HFFc6 (cell line): ENCODE measurements at places on chromosomes 3 and 15.

DNA sequence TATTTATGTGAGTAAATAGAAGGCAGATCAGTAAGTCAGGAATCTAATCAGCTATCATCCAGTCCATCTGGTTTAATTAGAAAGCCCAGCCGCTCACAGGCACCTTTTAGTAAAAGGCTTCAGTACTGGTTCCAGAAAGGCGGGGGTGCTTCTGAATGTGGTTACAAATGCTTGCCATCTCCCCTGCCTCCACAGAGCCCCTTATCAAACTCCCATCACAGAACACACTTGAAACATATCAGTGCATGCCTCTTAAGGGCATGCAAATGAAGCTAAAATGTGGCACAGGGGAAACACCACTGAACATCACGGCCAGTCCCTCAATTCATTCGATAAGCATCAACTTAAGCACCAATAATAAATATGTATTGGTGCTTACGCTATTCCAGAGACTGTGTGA lies 261.4 kb downstream of the RORA start:
- DNase-seq = no peak
- peaks cover 76% of the 10 kb centered on the region for H3K4me1 ChIP-seq
- no peak overlapping the region for H3K4me3 ChIP-seq

DNA sequence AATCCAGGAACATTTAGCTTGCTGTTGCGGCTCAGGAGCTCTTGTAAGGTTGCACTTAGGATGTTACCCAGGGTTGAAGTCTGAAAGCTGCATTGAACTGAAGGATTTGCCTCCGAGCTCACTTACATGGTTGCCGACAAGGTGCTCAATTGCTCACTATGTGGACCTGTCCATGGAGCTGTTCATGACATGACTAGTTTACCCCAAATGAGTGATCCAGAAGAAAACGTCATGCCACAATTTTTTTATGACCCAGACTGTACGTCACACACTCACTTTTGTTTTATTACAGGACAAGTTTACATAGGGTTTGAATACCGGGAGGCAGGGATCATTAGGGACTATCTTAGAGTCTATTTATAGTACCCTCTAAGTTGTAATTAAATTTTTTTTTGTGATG lies 21.0 kb upstream of the CLDN11 start:
- no peak overlapping the region for H3K4me3 ChIP-seq
- no peaks in the 10 kb centered on the region for H3K36me3 ChIP-seq
- H3K27me3 ChIP-seq = no peaks in the 10 kb centered on the region
- no peaks in the 10 kb centered on the region for H3K4me1 ChIP-seq

DNA sequence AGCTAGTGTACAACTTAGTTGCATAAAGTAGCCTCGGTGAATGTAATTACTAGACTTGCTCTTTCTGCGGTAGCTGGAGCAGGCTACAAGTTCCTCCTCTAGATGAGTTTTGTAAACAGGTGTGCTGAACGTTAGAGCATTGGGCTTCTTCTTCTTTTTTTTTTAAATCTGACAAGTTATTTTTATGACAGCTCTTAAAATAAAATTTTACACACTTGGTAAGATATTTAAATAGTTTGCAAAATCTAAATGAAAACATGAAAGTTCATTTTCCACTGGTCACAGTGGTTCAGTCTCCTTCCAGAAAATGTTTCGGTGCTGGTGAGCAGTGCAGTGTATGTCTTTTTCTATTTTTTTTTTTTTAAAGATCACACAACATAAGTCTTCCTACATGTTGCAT lies 3.0 kb downstream of the CCR9 start:
- no peaks in the 10 kb centered on the region for H3K36me3 ChIP-seq
- H3K4me3 ChIP-seq = no peak overlapping the region
- H3K4me1 ChIP-seq = no peaks in the 10 kb centered on the region
- peaks cover 43% of the 10 kb centered on the region for H3K27me3 ChIP-seq
- no peak overlapping the region for H3K27ac ChIP-seq
- DNase-seq = no peak

- peaks cover 19% of the 10 kb centered on the region for H3K27me3 ChIP-seq
- no peak for DNase-seq
- no peaks in the 10 kb centered on the region for H3K36me3 ChIP-seq
- H3K4me3 ChIP-seq = no peak overlapping the region
- no peaks in the 10 kb centered on the region; the same call in 1 of the 2 replicates for H3K4me1 ChIP-seq
- H3K27ac ChIP-seq = no peak overlapping the region
Measured at GRCh38 chr3:38307599-38307998, 25.5 kb downstream of the SLC22A14 start.
